Cardiac atrium fibroblast (primary cell): ENCODE measurements at places on chromosomes 13 and 19. TPM values are rescaled to one million over a fixed set of nuclear protein-coding genes. Genes with fewer than 3 reads are reported as not detected.

The IGSF23 gene
- total RNA-seq: not detected in 2 replicates

The RFXAP gene
- 0.90 and 1.5 TPM in 2 replicates for total RNA-seq

The LINGO3 gene
- total RNA-seq: 0.49 TPM in 1 of 2 replicates, not detected in the other

The FFAR1 gene
- total RNA-seq: not detected in 2 replicates

The URAD gene
- not detected in 2 replicates for total RNA-seq

The LAIR1 gene
- total RNA-seq: not detected in 2 replicates
